ENCODE measurements at places on chromosomes 16 and 17.

GRCh38 chr16:49590166-49590871 is 216.7 kb downstream of the C16orf78 start:
- DNase-seq, result no peak

GRCh38 chr17:51733166-51733565 is 425.3 kb downstream of the CA10 start:
- DNase-seq, result no peak

DNA sequence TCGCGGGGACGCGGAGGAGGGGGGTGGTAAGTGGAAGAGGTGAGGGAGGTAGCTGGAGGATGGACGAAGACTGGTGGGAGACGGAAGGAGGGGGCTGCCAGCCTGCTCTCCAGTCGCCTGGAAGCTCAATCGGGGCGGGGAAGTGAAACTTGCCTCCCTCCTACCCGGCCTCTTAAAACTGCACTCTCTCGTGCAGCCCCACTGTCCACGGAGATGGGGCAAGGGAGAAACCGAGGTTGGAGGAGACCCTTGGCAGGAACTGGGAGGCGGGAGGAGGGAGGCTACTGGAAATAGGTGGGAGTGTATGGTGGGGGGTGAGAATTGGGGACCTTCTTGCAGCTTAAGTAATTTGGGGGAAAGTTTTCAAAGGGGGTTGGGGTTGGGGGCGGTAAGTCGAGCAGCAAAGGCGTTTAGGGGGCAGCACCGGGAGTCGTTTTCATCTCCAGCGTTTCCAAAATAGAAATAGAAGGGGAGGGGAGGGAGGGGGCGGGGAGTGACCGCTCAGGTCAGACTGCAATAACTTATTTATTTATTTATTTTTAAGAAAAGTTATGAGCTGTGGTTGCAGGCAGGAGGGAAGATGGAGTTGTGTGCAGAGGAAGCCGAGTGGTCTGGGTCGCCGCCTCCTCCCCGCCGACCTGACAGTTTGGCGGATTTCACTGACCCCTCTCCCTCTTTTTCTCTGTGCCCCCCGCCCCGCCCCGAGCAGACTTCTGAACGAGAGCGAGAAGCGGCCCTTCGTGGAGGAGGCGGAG is 1.4 kb downstream of the SOX9 start:
- DNase-seq, result no peak

DNA sequence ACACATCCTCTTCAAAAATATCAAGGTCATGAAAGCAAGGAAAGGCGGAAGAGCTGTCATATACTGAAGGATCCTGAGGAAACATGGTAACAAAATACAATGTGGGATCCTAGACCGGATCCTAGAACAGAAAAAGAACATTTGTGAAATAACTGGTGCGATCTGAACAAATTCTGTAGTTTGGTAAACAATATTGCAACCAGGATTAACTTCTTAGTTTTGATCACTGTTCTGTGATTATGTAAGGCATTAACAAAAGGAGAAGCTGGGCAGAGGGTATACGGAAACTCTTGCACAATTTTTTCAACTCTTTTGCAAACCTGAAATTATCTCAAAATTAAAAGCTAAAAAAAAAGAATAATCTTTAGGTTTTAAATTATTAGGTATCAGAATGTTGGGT is 109.7 kb downstream of the TRIM37 start:
- no peak for DNase-seq

DNA sequence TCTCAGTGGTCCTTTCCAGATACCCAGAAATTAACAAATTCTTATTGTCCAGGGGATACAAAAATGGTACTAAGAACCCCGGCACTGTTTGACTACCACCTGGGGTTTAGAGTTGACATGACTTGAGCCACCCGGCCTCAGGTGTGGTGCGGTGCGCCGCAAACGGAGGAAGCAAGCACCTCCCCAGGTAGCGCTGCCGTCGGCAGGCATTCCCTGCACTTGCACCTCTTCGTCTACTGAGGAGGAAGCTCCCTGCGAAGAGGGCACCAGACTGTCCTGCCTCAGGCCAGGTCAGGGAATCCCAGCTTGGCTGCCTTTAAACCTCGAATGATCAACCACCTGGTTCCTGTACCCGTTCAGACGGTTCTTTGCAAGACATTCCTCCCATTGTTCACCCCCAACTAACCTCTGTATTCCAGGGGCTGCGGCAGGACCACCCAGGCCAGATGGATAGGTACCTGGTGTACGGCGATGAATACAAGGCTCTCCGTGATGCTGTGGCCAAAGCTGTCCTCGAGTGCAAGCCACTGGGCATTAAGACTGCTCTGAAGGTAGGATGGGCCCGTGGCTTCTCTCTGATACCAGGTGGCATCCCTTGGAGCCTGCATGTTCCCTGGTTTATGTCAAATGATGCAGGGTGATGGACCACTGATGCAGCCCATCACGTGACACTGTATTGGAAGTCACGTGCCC is 40.8 kb upstream of the ENDOV start:
- no peak for DNase-seq

- peak; percentile 63 for DNase-seq
These were observed 231.2 kb upstream of the GSE1 start for GRCh38 chr16:85381738-85382592.

DNA sequence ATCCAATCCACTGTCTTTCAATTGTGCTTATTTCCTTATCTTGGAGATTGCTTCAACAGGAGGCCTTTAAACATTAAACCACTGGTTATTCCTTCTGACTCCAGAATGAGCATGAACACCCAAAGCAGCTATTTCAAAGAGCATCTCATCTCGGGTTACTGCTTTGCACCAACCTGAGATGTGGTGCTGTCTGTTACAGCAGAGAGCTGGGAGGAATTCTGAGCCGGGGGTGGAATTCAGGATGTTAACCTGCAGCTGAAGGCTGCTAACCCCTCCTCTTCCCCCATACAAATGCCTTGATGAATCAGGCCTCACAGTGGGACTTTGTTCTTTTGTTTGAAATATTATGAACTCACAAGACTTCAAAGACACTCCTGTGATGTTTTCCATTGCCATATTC is 113.1 kb downstream of the SHISA9 start:
- no peak for DNase-seq

- DNase-seq, result no peak
These were observed 1681.0 kb downstream of the TP53TG3F start for GRCh38 chr16:35140293-35140986.

- DNase-seq, result no peak
These were observed 11.0 kb downstream of the FBRS start for GRCh38 chr16:30669026-30669902.

GRCh38 chr16:79422064-79422463 is 178.5 kb downstream of the MAF start:
- no peak for DNase-seq

DNA sequence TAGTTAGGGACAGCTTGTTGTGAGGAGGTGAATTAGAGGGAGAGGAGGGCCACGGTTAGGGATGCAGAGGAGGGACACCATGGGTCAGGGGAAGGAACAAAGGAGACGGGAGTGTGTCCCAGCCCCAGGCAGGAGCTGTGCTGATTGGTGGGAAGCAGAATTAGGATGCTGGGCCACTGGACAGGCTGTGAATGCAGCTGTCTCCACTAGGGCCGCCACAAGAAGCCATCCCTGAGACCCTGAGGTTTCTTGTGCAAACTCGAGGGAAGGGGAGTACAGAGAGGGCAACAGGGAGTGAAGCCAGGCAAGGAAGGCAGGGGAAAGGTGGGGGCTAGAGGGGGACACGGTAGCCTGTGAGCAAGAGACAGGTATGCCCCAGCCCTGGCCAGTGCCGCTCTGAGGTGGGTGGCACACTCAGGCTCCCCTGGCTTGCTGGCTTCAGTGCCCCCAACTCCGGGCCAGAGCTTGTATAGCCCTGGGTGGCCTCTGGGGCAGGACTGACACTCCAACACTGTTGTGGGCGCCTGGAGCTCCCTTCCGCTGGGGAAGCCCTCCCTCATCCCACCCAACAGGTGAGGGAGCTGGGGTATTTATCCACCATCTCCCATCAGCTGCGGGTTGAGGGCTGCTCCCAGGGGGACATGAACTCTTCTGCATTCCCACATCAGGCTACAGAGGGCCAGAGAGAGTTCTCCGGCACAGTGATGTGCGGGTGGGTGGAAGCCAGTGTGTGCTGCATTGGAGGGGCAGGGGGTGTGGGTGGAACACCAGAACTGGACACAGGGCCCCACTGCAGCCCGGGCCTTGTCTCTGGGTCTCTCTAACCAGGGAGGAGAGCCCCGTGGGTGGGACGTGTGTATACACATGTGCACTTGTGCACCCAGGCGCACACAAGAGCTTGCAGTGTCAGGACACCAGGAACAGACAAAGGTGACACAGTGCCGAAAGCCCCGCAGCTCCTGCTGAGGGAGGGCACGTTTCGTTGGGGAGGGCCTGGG is 8.3 kb upstream of the SPPL2C start:
- no peak for DNase-seq
